ENCODE measurements at places on chromosomes 1 and 21.

- no peak for DNase-seq
These were observed 54.9 kb upstream of the WASF2 start for GRCh38 chr1:27544834-27545233.

DNA sequence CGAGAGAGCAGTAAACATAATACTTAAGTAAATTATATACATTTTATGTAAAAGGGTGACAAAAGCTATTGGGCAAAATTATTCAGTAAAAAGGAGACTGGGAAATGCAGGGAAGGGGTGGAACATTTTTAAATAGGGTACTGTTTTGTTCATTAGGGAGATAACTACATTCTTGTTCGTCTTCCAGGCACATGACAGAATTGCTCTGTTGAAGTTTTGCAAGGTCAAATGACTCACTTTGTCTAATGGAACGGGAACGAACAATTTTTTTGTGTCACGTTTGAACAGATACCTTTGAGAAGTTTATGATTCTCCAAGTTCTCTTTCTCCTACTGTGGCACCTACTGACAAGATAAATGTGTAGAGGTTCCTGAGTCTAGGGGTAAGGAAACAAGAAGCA lies 382.3 kb upstream of the ZRANB2 start:
- DNase-seq: no peak

DNA sequence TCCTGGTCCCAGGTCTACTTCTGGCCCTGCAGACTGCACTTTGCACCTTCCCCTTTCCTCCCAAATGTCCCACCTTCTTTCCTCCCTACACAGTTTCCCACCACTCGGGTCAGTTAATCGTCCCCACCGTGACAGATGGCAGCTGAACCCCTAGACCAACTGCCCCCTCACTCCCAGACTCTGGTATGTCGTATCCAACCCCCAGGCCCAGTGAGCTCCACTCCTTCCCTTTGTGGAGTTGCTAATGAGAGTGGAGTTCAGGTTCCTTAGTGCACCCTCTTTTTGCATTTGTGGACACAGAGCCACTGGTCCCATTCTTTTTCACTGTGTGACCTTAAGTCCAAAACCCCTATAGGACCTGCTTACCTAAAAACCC lies 1.8 kb downstream of the MAN1C1 start:
- peak; percentile 12 for DNase-seq

DNA sequence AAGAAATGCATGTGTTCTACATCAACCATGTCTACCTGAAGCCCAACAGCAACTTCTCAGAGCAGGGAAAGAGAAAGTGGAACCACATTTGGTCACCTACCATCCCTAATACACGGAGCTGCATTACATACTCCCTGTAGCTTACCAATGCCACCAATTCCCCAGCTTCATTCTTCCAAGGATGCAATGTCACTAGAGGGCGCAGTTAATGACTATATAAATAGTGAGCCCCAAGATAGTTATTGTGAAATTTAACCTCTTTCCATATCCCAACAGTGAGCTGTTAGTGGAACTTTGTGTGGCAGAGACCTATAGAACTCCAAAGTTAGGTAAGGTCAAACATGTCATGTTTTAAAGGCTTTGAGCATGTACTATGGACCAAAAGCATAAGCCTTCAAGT lies 618.3 kb downstream of the SMYD3 start:
- no peak for DNase-seq

Measured in Ammon's horn (tissue), 1 donor.